ENCODE measurements at places on chromosomes 1 and 21. TPM values are rescaled to one million over a fixed set of nuclear protein-coding genes. Genes with fewer than 3 reads are reported as not detected.

- peak overlapping the region; percentile 75 for H3K4me3 ChIP-seq
- H3K4me1 ChIP-seq: peaks cover 93% of the 10 kb centered on the region
- peaks cover 2% of the 10 kb centered on the region for H3K27me3 ChIP-seq
- peak; percentile 45 for DNase-seq
- H3K36me3 ChIP-seq: peaks cover 28% of the 10 kb centered on the region
- peak overlapping the region; percentile 73 for H3K27ac ChIP-seq
Observed at GRCh38 chr1:198168227-198168626, 11.4 kb downstream of the NEK7 start.

LCA5L gene
- total RNA-seq: 0.71 TPM

DNA sequence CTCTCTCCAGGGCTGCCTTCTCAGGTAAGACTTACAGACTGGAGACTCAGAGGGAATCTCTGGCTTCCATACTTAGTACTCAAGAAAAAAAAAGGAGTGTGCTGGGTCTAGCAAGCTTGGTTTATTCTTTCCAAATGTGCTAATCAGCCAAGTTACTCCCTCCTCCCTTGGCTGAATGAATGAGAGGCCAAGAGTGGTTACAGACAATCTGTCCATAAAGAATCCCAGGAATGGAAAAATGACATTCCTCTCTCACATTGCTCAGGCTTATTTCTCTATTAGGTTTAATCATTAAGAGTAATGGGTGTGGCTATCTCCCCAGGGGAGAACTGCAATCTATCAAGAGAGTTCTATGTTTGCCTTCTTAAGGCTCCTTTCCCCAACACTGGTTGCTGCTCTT lies 547.3 kb upstream of the PLXNA2 start:
- no peaks in the 10 kb centered on the region for H3K4me1 ChIP-seq
- H3K4me3 ChIP-seq: no peak overlapping the region
- H3K27me3 ChIP-seq: 0 out of 2 replicates have a peak, but pooled peaks cover 2% of the 10 kb centered on the region
- no peak overlapping the region for H3K27ac ChIP-seq

AADACL4 gene
- total RNA-seq: not detected

PGBD5 gene
- not detected for total RNA-seq

GRCh38 chr1:54516249-54516920 lies 31.6 kb upstream of the ACOT11 start:
- peaks cover 6% of the 10 kb centered on the region for H3K4me1 ChIP-seq
- no peaks in the 10 kb centered on the region for H3K36me3 ChIP-seq
- H3K27me3 ChIP-seq: peaks cover 19% of the 10 kb centered on the region

DYRK3 gene
- 26.3 TPM for total RNA-seq

GRCh38 chr1:112043901-112044300 lies 54.4 kb upstream of the KCND3 start:
- H3K27me3 ChIP-seq: peaks cover 5% of the 10 kb centered on the region
- no peak for DNase-seq
- no peak overlapping the region for H3K27ac ChIP-seq
- H3K4me1 ChIP-seq: no peaks in the 10 kb centered on the region
- H3K36me3 ChIP-seq: no peaks in the 10 kb centered on the region

LCE1A gene
- total RNA-seq: not detected

GRCh38 chr1:180092931-180093650 lies 61.6 kb upstream of the QSOX1 start:
- H3K4me3 ChIP-seq: no peak overlapping the region
- no peaks in the 10 kb centered on the region for H3K27me3 ChIP-seq
- peak; percentile 7 for DNase-seq
- peak overlapping the region; percentile 15 for H3K27ac ChIP-seq
- H3K4me1 ChIP-seq: peaks cover 18% of the 10 kb centered on the region

DNA sequence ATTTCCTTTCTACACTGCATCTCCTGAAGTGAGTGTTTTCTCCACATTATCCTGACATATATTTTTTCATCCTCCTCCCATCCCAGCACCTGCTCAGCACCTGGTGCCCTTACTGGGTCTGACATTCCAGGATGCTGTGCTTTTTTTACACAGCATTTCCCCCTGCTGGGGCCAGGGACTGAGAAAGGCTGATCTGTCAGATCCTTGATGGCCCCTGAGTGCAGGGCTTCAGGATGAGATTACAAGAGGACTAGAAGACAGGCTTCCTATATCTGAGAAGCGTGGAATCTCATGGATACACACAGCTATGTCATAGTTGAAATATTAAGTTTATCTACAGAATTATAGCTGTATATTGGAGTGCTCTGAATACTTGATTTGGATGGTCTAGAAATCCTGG lies 24.4 kb downstream of the RCAN1 start:
- H3K27ac ChIP-seq: no peak overlapping the region
- no peak for DNase-seq
- H3K4me1 ChIP-seq: no peaks in the 10 kb centered on the region
- no peaks in the 10 kb centered on the region for H3K36me3 ChIP-seq
- H3K4me3 ChIP-seq: no peak overlapping the region

GRCh38 chr1:72003092-72003491 lies 279.2 kb downstream of the NEGR1 start:
- no peak for DNase-seq
- peaks cover 17% of the 10 kb centered on the region for H3K4me1 ChIP-seq
- no peaks in the 10 kb centered on the region for H3K36me3 ChIP-seq
- no peak overlapping the region for H3K27ac ChIP-seq
- H3K27me3 ChIP-seq: no peaks in the 10 kb centered on the region

PTPRF gene
- 114 TPM for total RNA-seq

DNA sequence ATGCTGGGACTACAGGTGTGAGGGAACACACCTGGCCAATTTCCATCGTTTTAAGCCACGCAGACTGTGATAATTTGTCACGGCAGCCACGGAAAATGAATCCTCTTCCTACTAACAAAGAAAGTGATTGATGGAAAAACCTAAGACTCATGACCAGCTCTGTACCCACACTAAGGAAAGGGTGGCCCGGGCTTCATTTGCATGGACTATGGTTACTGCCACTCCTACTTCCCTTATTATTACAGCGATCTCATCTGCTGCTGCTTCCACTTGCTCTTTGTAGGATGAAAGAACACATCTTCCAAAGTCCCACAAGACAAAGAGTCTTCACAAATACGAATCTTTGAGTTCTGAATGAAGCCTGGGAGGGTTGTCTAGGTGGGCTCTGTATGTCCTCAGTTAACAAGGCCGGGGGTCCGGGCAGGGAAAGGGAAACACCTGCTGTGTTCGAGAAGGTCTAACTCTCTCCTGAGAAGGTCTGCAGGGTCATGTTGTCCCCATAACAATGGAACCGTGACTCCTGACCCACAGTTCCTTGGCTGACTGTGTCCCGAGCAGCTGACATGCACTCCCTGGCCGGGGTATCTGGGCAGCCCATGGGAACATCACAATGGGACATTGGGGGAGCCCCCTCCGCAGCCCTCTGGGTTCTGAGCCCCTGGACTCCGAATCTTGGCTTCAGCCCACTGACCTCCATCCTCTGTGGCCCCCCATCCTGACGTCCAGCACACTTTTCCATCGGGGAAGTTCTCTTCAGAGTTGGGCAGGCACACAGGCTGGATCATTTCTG lies 13.3 kb upstream of the TFF1 start:
- DNase-seq: no peak
- no peak overlapping the region for H3K4me3 ChIP-seq
- H3K27me3 ChIP-seq: no peaks in the 10 kb centered on the region
- H3K4me1 ChIP-seq: no peaks in the 10 kb centered on the region
- peaks cover 8% of the 10 kb centered on the region for H3K36me3 ChIP-seq

CD53 gene
- total RNA-seq: not detected

DNA sequence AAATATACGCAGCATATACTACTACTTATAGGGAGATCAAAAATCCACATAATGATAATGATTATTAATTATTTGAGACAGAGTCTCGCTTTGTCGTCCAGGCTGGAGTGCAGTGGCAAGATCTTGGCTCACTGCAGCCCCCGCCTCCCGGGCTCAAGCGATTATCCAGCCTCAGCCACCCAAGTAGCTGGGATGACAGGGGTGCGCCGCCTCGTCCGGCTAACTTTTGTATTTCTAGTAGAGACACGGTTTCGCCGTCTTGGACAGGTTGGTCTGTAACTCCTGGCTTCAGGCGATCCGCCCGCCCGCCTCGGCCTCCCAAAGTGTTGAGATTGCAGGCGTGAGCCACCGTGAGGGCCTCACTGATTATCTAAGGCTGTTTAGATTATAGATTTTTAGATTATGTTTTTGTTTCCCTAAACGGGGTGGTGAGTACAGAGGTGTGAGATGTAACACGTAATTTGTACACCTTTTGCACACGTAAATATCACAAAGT lies 548 bp upstream of the SLC25A33 start:
- no peaks in the 10 kb centered on the region for H3K36me3 ChIP-seq
- peak overlapping the region; percentile 24 for H3K4me3 ChIP-seq
- no peak for DNase-seq
- peaks cover 30% of the 10 kb centered on the region for H3K4me1 ChIP-seq
- no peaks in the 10 kb centered on the region for H3K27me3 ChIP-seq

DNA sequence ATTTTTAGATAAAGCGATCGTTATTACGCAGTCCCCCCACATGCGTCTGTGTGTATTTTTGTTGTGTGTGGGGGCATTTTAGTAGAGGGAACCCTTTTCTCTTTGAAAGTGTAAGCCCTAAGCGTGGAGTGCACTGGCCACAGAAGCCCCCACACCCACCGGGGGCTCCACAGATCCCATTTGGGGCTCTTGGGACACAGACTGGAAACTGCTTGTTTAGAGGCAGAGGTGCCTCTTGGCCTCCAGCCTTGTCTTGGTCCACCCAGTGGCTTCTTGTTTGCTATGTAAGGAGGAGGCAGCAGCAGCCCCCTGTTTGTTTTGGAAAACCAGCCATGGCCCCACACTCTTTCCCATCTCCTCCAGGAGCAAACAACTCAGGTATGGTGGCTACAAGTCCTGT lies 42.8 kb downstream of the SLC37A1 start:
- H3K4me3 ChIP-seq: no peak overlapping the region
- no peak overlapping the region for H3K27ac ChIP-seq
- peaks cover 2% of the 10 kb centered on the region for H3K27me3 ChIP-seq
- H3K36me3 ChIP-seq: no peaks in the 10 kb centered on the region
- no peak for DNase-seq
- H3K4me1 ChIP-seq: no peaks in the 10 kb centered on the region

NFASC gene
- 5.5 TPM for total RNA-seq

Data from HFFc6 (cell line).